ENCODE measurements at places on chromosomes 5 and 9.
A peak's percentile ranks its signal among the peaks of the same experiment; 100 is the strongest.

DNA sequence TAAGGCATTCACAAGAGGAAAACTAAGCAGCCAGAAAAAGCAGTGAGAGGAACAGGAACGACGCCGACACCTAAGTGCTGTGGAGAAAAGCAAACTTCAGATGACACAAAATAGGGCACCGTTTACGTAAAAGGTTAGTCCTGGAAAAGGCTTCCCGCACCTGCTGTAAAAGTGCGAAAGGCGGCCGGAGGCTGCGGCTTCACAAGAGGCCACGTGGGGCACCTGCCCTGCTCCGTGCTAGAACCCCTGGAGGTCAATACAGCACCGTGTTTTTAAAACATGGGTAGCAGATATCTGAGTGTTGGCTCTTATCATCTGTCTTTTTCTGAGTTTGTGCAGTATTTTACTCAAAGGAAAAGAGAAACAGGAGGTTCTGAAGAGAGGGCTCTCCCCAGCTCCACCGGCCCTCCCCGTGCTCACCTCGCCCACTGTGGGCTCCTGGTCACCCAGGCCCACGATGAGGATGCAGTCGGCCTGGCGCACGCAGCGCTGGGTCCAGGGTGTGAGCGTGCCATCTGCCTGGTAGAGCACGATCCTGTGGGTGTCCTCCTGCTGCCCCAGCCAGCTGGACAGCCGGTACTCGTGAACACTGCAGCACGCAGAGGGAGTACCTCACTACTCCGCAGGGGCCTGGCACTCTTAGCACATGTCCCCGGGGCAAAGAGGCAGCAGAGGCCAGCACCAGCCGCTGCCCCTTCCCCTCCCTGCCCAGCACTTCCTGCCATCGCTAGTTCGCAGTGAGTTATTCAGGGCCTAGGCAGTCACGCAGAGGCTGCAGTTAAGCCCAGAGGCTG is 21.0 kb upstream of the NSMF start:
- no peak for DNase-seq

- peak; percentile 16 for DNase-seq
These were observed 35.6 kb downstream of the DAB2IP start for GRCh38 chr9:121686930-121687541.

- DNase-seq = no peak
These were observed 94.1 kb upstream of the RANBP6 start for GRCh38 chr9:6109571-6109970.

GRCh38 chr9:82923912-82924605 is 138.9 kb downstream of the RASEF start:
- DNase-seq = no peak

DNA sequence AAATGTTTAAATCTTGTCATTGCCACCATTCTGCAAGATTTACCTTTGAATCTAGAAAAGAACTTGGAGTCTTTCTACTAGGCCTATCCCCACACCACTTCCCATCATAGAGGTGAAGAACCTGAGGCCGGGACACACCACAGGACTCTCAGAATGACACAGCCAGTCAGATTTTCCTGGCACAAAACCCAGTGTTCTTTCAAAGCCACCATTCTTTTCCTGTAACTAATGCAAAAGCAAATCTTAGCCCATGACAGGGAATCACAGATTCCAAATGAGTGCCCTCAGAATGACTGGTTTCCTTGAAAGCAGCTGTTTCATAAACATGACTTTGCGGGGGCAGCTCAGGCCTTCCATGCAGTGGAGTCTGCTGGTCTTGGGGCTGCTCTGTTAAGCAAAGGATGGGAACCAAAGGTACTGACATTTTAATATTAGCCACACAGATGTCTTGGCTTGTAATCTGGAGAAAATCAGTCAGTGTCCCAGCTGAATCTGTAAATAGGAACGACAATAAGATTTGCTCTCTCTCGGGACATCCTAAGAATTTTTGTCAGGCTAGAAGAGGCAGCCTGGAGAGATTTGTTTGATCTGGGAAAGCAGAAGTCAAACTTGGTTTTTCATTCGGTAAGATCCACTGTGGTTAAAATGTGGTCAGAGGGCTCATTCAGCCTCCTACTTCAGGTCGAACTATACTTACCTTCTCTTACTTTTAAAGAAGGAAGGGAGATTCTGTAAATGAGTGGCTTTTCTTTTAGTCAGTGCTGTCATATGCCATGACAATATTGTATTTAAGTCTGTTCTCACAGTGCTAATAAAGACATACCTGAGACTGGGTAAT is 115.1 kb downstream of the PALM2AKAP2 start:
- no peak for DNase-seq

- DNase-seq = no peak
These were observed 140.7 kb downstream of the ADAMTSL1 start for GRCh38 chr9:18614651-18615050.

GRCh38 chr5:39173069-39173468 is 46.3 kb downstream of the FYB1 start:
- no peak for DNase-seq

Measured in stimulated activated CD4-positive, alpha-beta T cell treated with anti-CD3 and anti-CD28 coated beads, TNF-alpha, amount 100 ng/mL, for 4 hours (primary cell).